ENCODE measurements at places on chromosomes 2 and 18.

- no peak for DNase-seq
Observed at GRCh38 chr2:57044931-57045635, 861.3 kb downstream of the CCDC85A start.

GRCh38 chr2:201933792-201934237, 99.8 kb upstream of the FZD7 start:
- DNase-seq: peak; percentile 68

- no peak for DNase-seq
Observed at GRCh38 chr18:36350839-36351469, 53.4 kb downstream of the FHOD3 start.

DNA sequence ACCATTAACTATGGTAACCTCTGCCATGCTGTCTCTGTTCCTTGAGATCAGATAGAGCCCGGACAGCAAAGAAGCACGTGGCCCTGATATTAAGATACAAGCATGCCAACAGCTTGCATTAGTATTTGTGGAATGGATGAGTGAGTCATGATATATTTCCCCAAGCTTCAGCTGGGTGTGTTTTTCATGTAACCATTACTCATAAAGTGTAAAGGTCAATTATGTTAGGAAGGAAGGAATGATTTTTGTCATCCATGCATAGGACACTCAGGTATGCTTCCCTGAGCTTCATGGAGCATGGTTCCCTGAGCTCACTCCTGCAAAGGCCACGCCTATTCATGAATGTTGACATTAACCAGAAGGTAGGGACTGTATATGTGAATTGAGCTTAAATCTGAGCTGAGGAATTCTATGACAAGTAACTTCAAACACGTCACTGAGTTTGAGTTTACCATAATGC, 74.6 kb downstream of the ARL4C start:
- DNase-seq: peak; percentile 84

DNA sequence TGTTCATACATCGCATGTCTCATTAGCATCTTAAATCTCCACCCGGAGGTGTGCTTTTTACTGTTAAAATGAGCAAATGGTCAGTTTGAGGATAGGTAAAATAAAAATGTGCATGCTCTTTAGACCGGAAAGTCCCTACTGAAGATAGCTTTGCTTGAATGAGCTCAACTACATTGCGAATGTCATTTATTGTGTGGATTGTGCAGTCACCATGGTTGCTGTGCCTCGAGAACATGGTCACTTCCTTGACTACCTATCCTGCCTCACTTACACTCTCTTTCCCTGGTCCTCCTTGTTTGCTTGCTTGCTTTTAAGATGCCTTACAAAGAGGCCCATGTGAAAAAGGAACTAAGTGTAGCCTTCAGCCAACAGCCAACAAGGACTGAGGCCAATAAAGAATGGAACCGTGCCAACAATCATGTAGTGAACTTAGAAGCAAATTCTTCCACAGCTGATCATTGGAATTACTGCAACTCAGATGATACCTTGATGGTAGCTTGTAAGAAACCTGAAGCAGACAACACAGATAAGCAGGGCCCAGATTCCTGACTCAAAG, 72.2 kb upstream of the BARD1 start:
- no peak for DNase-seq

- no peak for DNase-seq
Observed at GRCh38 chr2:175579646-175580045, 398.1 kb upstream of the ATP5MC3 start.

- DNase-seq: no peak
Observed at GRCh38 chr2:10846110-10846861, 33.7 kb upstream of the PDIA6 start.

GRCh38 chr2:205170399-205170798, 511.9 kb upstream of the NRP2 start:
- no peak for DNase-seq

GRCh38 chr2:156327835-156328695, 4.5 kb downstream of the NR4A2 start:
- DNase-seq: peak; percentile 51

DNA sequence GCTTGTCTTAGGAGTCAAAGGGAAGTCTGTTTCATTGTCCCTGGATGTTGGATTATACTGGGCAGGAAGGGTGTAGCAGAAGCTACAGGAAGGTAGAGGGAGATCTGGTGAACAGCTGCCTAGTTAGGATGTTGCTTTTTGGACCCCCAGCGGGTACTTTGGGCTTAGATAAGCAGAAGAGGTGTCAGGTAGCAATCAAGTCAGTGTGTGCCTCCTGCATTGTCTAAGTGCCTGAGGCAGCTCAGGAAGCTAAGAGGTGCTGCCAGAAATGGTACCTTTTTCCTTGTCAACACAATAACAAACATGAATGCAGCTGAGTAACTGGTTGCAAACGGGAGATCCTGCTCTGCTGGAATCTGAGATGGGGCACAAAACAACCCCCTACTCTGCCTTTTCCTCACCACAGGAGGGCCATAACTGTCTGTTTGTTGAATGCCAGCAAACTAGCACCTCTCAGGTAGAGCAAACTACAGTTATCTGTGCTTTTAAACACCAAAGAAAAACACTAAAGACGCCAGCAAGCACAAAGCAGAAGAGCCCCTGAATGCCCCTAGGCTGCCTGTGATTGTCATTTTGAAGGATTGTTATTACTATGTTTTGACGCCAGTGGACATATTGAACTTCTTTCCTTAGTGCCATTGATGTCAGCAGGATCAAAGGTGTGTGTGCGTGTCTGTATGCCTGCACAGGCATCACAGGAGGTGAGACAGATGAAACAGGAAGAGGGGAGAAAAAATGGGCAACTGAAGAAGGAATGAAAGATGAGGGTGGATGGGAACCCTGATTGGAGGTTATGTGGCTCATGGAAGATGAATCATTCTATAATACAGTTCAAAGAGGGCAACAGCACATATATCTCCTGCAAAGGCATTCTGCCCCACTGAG, 151.4 kb downstream of the ETAA1 start:
- no peak for DNase-seq

GRCh38 chr2:71613953-71614925, 160.9 kb downstream of the DYSF start:
- DNase-seq: peak; percentile 43

GRCh38 chr2:15639323-15640251, 47.9 kb downstream of the DDX1 start:
- no peak for DNase-seq

GRCh38 chr18:33906046-33906445, 318.7 kb downstream of the NOL4 start:
- no peak for DNase-seq

GRCh38 chr18:79050005-79050404, 19.2 kb upstream of the ATP9B start:
- DNase-seq: no peak

GRCh38 chr2:120523766-120524165, 177.8 kb downstream of the INHBB start:
- no peak for DNase-seq

- DNase-seq: no peak
Observed at GRCh38 chr2:80496346-80496745, 191.8 kb upstream of the LRRTM1 start.

DNA sequence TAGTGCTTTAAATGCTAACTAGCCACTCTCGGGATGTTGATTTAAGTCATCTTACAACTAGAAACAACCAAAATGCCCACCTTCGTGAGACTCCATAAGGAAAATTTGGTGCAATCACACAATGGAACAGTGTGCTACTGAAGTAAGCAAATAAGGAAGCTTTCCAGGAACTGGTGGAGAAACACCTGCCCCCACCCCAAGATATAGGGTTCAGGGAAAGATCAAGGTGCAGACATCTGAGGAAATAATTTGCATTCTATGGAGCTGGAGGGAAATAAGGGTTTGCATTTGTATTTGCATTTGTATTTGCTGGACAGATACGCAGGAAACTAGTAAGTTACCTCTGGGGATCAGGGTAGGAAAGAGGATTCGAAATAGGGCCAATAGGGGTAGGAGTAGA, 90.9 kb downstream of the ACAA2 start:
- no peak for DNase-seq

Data from osteoblast (primary cell).